ENCODE measurements at places on chromosomes 4 and X.

GRCh38 chr4:146340798-146341197 lies 126.5 kb downstream of the REELD1 start:
- no peak for DNase-seq

DNA sequence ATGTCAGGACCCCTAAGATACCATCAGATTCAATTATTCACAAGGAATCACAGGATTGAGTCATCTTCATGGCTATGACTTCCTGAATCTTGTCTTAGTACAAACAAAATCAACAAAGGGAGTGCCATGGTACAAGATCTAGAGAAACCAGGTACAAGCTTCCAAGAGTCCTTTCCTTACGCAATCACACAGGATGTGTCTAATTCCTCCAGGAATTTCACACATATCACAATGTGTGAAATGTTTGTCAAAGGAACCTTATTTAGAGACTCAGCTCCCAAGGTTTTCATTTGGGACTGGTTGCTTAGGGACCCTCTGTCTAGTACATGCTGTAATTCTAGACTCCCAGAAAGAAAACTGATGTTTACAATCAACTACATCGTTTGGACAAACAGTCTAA lies 83.0 kb downstream of the MAB21L2 start:
- DNase-seq = no peak

DNA sequence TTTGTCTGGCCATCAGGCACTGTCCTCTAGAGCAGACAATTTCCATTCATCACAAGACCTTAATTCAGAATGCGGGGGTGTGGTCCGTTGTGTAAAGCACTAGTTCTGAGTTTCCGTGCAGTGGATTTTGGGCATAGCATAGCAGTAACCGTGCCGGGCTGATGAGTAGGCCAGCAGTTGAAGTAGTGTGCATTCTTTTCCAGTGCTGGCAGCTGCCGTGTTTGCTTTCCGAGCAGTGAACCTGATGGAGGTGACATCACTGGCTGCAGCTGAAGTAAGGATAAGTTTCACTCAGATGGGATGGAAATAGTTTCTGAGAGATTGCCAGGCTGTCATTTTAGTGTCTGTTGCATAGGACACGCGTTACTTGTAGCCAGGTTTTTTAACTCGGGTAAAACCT lies 107.0 kb upstream of the STIM2 start:
- DNase-seq = peak; percentile 52

- no peak for DNase-seq
Observed at GRCh38 chr4:127141856-127142255, 490.9 kb upstream of the INTU start.

DNA sequence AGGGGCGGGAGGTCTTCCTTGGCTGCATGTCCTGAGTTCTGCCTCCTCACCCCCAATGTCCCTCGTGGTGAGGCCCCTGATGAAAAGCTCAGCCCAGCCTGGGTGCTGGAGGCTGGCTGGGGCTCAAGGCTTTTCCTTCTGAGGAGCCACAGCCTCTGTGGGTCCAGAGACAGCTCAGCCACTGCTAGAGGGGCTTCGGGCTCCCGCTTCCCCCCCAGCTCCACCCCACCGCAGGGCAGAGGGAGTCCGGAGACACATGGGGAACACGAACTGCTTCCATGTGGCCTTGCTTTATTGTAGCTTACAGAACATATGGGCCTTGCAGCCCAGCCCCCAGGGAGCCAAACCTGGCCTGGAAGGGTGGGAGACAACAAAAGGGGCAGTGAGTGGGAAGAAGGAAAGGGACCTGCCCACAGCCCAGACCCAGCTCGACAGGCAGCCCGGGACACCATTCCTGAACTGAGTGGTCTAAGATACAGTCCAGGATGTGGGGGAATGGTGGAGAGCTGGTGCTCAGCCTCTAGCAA lies 89.9 kb upstream of the NKX1-1 start:
- DNase-seq = no peak

GRCh38 chr4:11529625-11530201 lies 101.0 kb upstream of the HS3ST1 start:
- no peak for DNase-seq

DNA sequence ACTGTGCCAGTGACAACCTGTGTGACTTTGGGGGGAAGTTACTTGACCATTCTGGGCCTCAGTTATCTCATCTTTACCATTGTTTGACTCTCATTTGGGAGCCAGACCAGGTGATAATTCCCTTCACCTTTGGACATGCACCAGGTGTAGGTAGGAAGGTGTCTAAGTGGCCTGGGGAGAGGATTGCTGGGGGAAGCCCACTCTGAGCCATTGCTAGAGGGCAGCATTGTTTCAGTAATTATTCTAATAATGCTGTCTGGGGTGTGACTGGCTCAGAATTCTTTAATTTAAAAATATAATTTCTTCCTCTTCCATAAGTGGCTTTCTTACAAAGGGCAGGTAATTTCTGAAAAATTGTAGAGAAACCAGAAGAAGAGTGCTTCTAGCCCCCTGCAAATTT lies 104.3 kb downstream of the RTL9 start:
- DNase-seq = no peak

DNA sequence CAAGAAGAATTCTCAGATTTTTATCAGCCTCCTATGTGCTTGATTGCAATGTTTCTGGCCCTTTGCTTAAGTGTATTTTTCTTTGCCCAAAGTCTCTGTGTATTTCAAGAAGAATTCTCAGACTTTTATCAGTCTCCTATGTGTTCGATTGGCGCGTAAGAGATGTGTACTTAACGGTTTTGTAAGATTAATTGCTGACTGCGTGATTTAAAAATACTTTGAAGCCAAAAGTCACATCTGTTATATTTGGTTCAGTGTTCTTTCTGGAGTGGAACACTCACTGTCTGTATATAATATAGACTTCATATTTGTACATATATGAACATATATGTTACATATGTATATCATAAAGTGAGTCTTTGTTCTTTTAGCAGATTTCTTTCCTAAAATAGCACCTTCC lies 11.4 kb downstream of the SCML1 start:
- DNase-seq = no peak

GRCh38 chrX:44903830-44904530 lies 31.0 kb downstream of the KDM6A start:
- no peak for DNase-seq

GRCh38 chr4:175776217-175776616 lies 35.8 kb downstream of the GPM6A start:
- peak; percentile 21 for DNase-seq

- no peak for DNase-seq
Observed at GRCh38 chr4:173076903-173077634, 91.5 kb upstream of the GALNT7 start.

DNA sequence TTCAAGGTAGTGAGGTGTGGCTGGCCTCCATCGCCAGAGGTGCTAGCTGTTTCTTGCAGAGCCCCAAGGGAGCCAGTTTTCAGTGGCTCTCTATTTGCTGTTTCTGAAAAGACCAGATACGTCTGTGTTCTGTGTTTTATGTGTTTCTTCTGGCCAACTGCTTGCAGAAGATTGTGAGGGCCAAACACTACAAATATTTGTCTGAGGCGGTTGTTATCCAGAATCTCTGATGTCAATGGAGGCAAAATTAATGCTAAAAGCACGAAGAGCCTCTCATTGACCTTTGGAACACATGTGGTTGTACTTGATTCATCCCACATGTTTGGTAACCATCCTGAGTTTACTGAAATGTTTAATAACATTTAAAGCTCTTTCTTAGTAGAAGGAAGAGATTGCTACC lies 113.9 kb downstream of the CT47B1 start:
- DNase-seq = no peak

- peak; percentile 64 for DNase-seq
Observed at GRCh38 chrX:15854080-15854655, 445 bp downstream of the AP1S2 start.

DNA sequence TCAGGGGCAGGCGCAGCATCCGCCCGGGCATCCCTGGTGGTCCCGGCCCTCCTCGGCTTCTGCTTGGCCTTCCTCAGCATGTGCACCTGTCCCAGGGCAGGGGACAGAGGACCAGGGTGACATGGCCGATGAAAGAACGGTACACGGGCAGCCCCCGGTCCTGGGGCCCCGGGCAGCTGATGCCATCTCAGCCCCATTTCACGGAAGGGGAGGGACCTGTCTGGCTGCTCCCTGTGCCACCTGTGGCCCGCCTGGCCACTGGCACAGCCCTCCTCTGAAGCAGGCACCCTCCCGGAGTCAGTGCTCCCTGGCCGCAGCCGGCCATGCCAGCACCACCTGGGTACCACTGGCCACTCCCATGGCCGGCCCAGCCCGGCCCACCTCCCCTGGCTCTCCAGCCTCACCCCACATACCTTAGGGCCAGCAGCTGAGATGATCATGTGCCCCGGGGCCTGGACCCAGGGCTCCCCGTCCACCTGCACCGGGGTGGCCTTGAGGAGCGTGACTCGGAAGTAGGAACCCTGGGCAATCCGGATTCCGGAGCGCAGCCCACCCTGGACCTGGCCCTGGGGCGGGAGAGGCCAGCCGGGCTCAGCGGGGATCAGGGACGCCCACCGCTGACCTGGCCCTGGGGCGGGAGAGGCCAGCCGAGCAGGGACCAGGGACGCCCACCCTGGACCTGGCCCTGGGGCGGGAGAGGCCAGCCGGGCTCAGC lies 12.6 kb downstream of the DGKQ start:
- no peak for DNase-seq

GRCh38 chr4:140103676-140104075 lies 50.3 kb downstream of the MAML3 start:
- no peak for DNase-seq

- DNase-seq = no peak
Observed at GRCh38 chrX:456551-457291, 70.0 kb upstream of the PPP2R3B start.

DNA sequence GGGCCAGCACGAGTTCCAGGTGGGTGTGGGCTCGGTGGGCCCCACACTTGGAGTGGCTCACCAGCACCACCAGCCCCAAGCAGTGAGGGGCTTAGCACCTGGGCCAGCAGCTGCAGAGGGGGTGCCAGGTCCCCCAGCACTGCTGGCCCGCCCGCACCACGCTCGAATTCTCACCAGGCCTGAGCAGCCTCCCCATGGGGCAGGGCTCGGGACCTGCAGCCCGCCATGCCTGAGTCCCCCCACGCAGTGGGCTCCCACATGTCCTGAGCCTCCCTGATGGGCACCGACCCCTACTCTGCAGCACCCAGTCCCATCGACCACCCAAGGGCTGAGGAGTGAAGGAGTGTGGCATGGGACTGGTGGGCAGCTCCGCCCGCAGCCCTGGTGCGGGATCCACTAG lies 593.4 kb downstream of the GABRG1 start:
- DNase-seq = no peak

DNA sequence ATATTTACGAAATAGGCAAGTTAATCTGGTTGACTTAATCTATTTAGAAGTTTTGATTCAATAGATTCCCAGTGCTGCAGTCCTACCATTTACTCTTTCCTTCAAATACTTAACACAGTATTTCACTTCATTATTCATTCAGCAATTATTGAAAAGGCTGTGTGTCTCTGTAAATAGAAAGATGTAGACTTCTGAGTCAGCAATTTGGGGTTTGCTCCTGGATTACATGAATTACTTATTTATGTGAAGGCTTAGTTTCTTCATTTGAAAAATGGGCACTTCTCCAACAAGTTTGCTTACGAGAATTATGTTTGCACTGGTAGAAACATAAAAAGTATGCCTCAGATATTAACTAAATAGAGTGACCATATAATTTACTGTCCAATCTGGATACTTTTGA lies 17.4 kb downstream of the ADAM29 start:
- DNase-seq = no peak

DNA sequence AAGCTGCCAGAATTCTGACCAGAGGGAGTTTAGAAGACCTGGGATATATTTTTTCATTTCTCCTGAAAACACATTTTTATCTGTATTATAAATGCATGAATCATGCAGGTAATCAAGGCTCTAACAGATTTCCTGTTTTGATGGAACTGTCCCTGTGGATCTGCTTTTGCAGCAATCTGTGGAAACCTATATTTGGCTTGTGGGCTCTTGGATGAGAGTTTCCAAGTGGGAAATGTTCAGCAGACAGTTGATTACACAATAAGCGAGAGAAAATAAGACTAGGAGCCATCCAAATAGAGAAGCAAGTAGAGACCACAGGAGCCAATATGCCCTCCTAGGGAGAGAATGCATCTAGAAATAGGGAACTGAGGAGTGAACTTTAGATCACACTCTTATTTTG lies 105.0 kb downstream of the NDST3 start:
- DNase-seq = no peak

DNA sequence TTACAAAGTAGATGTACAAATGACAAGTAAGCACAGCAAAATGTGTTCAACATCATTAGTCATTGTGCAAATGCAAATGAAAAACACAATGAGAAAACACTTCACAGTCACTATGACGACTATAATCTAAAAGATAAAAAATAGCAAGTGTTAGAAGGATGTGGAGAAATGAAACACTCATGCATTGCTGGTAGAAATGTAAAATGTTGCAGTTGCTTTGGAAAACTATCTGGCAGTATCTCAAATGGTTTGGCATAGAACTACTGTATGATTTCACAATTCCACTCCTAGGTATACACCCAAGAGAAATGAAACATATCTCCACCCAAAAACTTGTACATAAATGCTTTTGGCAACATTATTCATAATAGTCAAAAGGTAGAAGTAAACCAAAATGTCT lies 459.7 kb upstream of the TRAM1L1 start:
- no peak for DNase-seq

- peak; percentile 91 for DNase-seq
Observed at GRCh38 chr4:185005219-185005819, 13.0 kb upstream of the HELT start.
